ENCODE measurements at places on chromosomes 4 and X.

- DNase-seq = no peak
Measured at GRCh38 chrX:23935106-23935505, 27.3 kb downstream of the CXorf58 start.

DNA sequence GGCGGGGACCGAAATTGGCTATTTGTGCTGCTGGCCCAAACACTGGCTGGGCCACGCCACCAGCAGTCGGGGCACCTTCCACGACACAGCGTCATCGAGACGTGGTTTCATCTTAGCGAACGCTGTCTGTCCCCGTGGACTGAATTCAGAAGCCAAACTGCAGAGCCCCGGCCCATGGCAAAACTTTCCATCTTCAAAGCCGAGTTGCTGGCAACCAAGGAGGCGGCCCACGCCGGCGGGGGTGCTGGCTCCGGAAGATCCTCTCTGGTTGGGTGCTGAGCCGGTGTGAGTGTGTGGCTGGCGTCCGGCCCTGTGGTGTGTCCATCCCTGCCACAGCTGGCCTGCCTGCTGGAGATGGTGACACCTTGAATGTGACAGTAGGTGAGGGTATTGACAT, 96.6 kb upstream of the ADRA2C start:
- no peak for DNase-seq

DNA sequence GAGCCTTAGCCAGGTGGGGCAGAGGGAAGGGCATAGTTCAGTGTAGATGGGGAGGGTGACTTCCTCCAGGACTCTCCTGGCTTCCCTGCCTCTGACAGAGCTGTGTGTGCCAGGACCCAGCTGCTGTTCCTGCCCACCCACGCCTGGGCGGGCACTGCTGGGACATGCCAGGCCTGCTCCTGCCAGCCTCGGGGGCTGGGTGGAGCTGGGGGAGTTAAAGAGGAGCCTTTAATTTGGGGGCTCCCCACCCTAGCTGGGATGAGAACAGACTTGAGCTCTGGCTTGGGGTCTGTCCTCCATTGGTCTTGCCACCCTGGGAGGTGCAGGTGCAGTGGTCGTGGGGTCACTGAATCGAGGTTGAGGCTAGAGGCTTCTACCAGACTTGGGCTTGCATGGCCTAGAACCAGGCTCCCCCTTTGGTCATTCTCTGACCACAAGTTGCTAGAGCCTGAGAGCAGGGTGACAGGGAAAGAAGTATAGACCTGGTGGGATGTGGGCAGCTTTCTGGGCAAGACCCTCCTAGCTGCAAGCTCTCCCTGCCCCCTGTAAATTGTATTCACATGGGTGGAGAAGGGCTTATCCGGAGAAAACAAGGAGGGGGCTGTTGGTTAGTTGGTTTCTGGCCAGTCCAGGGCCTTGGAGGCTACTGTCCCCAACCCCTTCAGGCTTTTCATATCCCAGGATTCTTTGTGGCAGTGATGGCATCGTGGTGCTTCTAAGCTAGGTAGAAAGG, 5.7 kb downstream of the EFNB1 start:
- no peak for DNase-seq

DNA sequence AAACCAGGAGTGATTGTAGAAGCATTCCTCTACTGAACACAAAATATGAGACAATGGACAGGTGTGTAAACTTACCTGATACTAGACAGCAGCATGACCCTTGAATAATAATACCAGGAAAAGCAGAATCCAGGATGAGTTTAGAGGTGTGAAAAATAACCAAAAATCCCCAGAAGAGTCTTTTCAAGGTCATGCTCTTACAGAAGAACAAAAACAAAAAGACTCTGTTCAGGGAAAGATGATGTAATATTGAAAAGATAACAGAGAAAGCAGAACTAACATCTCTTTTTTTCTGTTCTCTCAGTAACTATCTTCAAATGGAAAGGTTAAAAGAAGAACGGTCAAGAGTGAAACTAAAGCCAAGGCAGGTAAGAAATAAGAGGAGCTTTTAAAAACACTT, 14.0 kb upstream of the ARHGAP10 start:
- no peak for DNase-seq

DNA sequence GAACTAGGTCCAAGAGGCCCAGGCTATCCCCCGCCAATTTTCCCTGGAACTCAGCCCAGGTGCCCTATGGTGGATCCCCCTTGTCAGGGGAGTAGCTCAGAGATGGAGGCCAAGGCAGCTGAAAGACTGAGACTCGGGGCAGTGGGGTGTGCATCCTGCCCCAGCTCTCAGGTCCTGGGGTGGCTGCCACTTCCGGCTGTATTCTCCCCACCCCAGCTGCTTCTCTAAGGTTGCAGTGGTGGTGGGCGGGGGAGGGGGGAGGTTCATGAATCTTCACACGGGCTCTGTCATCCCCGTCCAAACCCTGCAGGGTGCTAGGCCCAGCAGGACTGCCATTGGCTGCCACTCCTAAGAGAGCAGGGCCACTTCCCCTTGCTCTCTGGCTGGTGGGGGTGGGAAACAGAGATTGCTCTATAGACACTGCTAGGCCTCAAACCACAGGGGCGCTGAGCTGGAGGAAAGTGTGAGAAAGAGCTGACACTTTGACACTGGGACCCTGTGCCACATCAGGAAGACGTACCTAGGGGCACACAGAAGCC, 1.5 kb downstream of the SASH3 start:
- peak; percentile 93 for DNase-seq

DNA sequence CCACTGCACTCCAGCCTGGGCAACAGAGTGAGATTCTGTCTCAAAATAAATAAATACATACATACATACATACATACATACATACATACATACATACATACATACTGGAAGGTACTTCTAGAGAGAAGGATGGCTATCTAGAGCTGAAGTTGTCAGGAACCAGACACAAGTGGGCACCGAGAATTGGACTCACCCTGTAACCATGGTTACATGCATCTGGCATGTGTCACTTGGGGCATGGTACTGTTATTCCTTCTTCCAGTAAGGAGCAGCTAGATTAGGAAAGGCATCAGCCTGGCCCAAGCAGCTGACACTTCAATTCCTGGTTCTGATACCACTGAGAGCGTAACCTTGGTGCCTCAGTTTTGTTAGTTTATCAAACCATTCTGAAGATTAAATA, 127.1 kb downstream of the SH3KBP1 start:
- no peak for DNase-seq

GRCh38 chr4:183096276-183096965, 2.6 kb upstream of the WWC2 start:
- DNase-seq = no peak

Data from CD4-positive, alpha-beta T cell treated with Interleukin-15 for 1 hour (primary cell).